Activated CD8-positive, alpha-beta memory T cell treated with anti-CD3 and anti-CD28 coated beads for 48 hours (primary cell): ENCODE measurements at places on chromosomes 3 and 15.

GRCh38 chr3:197191897-197192296 lies 106.5 kb downstream of the DLG1 start:
- DNase-seq = no peak

GRCh38 chr3:36663666-36664291 lies 100.6 kb downstream of the DCLK3 start:
- DNase-seq = no peak

DNA sequence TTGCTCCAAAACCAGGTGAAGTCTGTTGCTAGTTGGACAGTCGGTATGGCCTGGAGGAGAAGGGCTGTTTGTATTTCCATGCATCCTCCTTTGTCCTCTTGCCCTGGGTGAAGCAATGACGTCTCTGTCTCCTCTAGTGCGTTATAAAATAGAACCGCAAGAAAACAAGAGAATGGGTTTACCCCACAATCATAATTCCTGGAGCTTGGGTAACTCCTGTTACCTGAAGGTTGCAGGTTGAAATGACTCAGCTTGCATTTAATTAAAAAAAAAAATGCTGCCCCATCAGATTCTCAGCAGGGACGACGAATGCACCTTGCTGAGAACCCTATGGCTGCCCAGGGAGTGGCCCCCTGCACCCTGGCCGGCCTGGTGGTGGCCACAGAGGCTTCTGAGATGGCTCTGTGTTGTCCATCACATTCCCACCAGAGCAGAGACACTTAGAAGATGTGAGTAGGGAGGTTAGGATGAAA lies 228.2 kb upstream of the BHLHE40 start:
- no peak for DNase-seq

GRCh38 chr3:17741621-17742101 lies 770 bp downstream of the TBC1D5 start:
- no peak for DNase-seq

GRCh38 chr15:82663186-82663600 lies 16.0 kb upstream of the CPEB1 start:
- DNase-seq = no peak

GRCh38 chr3:188361888-188362287 lies 207.9 kb downstream of the LPP start:
- no peak for DNase-seq

DNA sequence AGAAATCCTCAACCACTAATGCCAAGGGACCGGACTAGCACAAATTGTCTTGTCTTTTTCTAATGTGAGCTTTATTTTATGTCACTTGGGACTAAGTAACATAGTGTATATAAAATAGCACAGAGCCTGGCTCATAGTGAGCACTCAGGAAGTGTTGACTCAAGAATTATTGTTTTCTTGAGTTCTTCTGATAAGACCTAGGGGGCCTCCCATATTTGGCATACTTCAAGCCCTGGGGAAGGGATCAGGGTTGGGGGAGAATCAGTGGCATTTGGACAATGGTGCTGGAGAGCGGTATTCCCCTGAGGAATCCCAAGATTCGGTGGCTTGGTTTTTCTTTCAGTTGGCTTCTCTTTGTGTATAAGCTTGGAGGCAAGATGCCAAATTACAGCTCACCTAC lies 19.4 kb downstream of the ZNF80 start:
- no peak for DNase-seq

DNA sequence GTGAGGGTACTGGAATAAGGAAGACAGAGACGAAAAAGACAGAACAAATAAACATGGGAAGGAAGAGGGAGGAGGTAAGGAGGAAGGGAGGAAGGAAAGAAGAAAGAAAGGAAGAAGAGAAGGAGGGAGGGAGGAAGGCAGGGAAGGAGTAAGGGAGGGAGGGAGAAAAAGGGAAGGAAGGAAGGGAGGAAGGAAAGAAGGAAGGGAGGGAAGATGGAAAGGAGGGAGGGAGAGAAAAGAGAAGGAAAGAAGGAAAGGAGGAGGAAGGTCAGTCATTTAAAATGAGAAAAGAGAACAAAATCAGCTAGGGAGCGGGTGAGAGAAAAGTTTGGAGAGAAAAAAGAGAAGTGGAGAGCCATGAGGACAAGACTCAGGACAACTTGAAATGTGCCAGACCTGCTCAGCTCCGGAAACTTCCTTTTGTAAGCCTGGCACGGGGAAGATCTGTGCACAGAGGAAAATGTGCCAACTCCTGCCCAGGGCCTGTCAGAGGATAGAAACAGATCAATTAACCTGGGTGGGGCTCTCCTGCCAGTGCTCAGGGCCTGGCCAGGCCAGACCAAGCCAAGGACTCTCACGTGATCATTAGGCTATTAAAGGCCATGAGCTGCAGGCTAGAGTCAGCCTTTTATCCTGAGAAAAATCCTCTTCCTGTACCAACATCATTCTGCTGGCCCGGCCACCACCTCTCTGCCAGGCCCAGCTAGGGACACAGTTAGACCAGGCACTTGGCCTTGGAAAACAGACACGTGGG lies 50.1 kb upstream of the BCL6 start:
- DNase-seq = no peak

DNA sequence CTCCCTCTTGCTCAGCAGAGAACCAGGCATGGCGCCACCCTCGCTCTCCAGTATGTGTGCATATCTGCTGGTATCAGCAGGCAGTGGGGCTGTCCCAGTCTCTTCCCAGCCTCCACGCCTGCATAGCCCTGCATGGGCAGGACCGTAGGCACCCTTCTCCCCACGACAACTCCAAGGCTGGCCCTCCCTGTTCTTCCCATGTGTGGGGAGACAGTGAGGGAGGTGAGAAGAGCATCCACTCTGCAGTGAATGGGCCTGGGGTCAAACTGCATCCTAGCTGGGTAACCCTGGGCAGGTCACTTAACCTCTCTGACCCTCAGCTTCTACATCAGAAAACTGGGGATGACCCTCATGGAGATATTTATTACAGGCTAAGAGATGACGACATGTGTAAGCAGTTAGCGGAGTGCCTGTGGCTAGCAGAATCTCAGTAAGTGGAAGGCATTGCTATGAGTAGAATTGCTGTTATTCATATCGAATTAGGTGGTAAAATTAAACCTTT lies 13.3 kb upstream of the SSUH2 start:
- no peak for DNase-seq

DNA sequence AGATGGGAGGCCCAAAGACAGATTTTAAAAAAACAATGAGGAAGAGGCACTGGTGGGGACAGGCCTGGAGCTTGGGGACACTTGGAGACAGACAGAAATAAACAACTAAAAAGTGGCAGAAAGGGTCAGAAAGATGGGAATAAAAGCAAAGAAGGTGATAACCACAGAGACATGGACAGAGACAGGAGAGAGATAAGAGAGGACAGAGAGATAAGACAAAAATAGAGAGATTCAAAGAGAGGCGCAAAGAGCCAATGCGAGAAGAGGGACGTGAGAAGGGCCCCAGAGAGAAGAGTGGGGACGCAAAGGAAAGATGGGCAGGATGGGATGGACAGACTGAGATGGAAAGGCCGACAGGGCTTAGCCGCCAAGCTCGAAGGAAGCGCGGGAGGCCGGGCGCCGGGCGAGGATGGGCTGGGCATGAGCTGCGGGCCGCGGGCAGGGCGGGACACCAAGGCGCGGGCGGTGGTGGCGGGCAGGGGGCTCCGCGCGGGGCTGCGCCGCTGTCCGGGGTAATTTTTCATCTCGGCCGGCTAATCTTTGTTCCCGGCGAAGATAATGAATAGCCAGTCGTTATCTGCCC lies 3.1 kb upstream of the GATA2 start:
- DNase-seq = no peak

- DNase-seq = no peak
Observed at GRCh38 chr3:68059628-68060152, 405.3 kb upstream of the SUCLG2 start.

- no peak for DNase-seq
Observed at GRCh38 chr3:77976079-77976478, 936.2 kb downstream of the ROBO2 start.

- no peak for DNase-seq
Observed at GRCh38 chr3:58104712-58105111, 96.5 kb downstream of the FLNB start.

- DNase-seq = no peak
Observed at GRCh38 chr15:95266451-95267061, 1035.2 kb downstream of the MCTP2 start.

GRCh38 chr15:23854203-23854911 lies 167.3 kb upstream of the NDN start:
- no peak for DNase-seq
